Large intestine (tissue), 12 donors: ENCODE measurements at places on chromosomes 12 and 14.

DNA sequence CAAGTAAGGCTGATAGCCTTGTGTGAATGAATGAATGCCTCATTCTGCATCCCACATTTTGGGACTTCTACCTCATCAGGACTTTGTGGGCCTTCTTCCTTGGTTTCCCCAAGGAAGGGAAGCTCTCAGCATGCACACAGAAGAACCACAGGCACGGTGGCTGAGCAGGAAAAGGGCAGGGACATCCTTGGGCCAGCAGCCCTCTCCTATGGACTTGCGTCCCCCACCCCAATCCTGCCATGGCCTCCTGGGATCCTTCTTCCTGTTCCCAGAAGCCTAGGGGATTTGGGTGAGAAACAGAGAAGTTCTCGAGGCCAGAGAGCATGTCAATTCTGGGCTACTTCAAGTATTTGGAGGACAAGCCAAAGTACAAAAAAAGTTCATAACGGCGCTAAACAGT is 69.7 kb downstream of the LGMN start:
- no peak for DNase-seq

- no peak for DNase-seq
Observed at GRCh38 chr14:73714656-73715081, 485 bp upstream of the PNMA1 start.

GRCh38 chr12:19799216-19799615 is 359.9 kb downstream of the AEBP2 start:
- DNase-seq = no peak

DNA sequence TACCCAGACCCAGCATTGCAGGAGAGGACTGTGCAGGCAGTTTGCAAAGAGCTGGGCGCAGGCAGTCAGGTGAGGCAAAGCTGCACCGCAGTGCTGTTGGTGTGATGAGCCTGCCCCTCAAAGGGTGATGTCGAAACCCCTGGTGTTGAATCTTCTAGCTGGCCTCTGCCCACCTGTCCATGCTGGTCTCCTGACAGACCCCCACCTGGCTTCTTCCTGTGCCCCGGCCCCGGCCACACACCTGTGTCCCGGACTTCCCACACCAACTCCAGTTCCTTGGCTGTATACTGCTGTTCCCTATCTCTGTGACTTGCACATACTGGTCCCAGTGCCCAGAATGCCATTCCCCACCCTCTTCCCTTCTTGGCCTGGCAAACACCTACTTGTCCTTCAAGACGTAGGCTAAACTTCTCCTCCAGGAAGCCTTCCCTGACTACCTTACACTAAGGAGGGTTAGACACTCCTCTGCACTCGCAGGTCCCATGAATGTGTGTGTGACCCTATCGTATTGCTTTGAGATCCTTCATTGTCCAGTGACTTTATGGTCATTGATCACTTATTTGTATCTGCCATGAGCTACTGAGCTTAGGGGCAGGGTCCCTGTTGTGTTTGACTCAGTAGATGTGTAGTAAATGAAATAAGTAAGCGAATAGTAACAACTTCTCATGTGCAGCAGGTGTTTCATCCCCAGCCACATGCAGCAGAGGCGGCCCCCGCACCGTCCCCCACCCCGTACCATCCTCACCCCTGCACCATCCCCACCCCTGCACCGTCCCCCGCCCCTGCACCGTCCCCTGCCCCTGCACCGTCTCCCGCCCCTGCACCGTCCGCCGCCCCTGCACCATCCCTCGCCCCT is 37.4 kb downstream of the ESRRB start:
- no peak for DNase-seq

DNA sequence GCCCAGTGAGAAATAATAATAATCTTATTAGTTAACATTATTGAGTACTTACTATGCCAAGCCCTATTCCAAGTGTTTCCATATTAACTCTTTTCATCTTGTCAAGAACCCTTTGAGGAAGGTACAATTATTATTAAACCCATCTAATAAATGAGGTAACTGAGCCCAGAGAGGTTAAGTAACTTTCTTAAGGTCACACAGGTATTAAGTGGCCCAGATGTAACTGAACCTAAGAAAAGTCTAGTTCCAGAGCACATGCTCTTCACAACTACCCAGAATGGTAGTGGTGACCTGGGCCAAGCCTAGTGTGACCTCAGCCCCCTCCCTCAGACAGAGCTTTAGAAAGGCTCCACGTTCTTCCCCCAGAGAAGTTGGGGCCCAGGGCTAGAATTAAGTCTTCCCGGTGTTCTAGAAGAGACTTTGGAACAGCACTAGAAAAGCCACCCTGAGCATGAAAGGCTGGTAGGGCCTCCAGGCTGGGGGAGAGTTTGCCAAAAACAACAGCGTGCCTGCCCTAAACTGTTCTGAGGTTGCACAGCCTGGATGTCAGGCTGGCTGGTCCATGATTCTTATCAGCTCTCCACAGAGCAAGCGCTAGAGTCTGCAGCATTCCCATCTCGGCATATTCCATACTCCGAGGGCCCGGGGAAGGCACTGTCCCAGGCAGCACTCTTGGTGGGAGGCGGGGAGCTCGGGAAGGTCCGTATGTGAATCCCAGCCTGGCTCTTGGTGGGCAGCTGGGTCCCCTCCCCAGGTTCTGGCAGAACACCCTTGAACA is 41.3 kb upstream of the CTDSP2 start:
- DNase-seq = peak; percentile 50

DNA sequence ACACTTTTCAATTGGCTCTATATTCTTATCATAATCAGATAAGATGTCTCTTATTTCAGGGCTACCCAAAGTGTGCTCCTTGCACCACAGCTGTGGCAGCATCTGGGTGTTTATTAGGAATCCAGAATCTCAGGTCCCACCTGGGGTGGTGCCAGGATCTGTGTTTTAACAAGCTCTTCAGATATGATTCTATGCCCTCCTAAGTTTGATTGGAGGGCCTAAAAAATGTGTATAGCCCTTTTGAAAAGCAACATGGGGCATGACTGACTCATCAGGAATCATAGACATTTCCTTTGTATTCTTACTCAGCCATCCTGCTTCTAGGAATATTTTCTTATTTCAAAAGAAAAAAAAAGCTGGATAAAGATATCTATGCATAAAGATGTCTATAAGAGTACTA is 103.1 kb downstream of the HELB start:
- no peak for DNase-seq

- DNase-seq = no peak
Observed at GRCh38 chr14:91477388-91477787, 32.7 kb downstream of the PPP4R3A start.

DNA sequence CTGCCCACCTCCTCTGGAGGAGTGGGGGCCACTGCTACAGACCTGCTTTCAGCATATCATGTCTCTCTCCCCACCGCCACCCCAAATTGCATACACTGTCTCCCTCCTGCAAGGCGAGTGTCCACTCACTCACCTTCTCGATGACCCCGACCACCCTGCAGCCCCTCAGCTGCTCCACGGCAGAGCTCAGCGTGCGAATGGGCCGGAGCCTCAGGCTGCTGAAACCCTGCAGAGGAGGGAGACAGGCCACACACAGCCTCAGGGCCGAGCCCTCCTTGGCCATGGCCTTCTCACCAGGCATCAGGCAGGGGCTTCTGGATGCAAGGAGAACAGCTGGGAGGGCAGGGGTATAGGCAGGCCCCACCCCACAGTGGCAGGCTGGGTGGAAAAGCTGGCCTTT is 4.7 kb downstream of the RPS6KL1 start:
- DNase-seq = no peak

GRCh38 chr12:124906606-124907261 is 7.7 kb downstream of the UBC start:
- DNase-seq = peak; percentile 92

DNA sequence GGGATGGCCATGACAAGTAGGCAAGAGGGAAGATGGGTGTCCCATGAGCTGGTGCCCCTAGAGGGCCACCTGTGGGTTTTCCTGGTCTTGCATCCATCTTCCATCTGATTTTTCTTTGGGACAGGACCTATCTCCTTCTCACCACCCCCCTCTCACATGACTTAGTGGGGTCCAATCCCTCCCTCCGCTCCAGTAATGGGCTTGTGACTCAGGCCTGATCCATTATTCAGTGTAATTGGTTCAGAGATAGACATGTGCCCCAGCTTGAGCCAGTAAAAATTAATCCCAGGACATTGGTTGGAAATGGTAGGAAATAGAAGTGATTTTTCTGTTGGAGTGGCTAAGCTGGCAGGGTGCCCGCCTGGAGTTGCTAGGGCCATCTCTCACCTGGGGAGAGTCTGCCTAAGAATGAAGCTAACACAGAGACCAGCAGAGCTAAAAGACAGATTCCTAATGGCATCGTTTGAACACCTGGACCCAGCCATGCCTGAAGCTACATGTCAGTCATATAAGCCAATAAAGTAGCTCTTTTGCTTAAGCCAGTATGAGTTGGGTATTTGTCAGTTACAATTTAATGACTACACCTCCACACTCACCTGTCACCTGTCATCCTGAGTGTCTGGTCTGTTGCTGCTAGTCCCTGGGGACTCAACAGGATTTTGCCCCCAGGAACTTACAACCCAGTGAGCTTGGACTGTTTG is 14.7 kb downstream of the RASAL1 start:
- no peak for DNase-seq

DNA sequence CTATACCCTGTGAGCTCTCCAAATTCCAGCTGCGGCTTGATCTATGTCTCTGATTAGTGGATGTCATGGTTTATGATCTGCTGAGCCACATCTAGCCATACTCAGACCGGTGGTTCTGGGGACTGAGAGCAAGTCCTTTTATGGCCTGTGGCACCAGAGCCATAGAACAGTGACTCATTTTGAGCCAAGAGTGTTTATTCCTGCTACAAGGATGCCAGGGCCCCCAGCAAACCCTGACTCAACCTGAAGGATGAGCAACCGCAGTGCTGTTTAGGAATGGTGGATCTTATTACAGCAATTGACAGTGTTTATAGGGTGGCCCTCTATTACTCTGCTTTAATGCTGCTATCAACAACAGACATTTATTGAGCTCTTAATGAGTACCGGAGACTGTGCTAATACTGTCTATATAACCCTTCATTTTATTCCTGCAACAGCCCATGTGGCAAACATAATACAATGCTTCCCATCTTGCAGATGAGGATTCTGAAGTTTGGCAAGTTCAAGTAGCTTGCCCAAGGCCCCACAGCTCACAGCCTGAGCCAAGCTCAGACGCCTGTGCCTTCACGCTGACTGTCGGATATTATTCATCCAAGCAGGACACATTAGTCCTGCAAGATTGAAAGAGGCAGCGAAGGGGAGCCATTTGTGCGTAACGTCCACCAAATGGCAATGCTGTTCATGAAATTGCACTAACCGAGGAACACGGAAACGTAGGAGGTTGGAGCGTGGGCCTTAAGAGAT is 273.6 kb upstream of the PWP1 start:
- no peak for DNase-seq

DNA sequence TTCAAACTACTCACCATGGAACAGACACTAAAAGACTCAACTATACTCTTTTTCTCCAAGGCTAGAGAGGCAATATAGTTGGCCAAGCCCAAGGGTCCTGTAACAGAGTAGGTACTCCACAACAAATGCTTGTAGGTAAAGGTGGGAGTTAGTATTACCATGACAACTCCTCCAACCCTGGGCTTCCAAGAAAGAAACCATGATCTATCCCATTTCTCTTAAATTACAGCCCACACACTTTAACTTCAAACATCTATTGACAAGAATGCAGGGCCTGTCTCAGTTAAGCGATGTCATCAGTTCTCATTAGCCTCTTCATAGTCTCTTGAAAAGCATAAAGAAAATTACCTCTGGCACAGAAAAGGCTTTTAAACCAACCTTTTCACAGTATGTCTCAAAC is 25.0 kb downstream of the ERH start:
- no peak for DNase-seq

GRCh38 chr14:101197595-101198397 is 294.3 kb upstream of the RTL1 start:
- DNase-seq = no peak

GRCh38 chr14:30373526-30373925 is 185.4 kb upstream of the G2E3 start:
- DNase-seq = no peak

DNA sequence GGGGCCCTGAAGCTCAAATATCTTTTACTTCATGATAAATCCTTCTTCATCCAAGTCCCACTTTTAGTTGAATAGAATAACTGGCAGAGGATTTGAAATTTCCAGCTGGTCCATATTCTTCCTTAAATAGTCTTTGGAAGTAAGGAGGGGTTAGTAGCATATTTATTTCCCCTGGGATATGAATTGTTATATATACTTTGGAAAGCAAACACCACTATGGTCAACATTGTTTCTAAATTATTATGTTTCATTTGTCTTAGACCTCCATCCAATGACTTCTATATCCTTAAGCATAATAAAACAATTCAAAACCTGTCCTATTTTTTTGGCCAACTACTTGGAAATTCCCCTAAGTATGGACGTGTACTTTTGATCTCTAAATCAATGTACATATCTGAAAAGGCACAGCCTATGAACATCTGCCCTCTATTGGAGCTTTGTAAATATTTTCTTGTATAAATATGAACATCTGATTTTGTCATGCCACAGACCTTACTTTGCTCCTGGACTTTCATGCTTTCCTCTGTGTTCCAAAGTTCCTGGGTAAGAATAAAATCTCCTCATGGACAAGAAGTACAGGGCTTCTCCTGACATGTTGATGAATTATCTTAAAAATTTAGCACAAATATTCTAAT is 1212.0 kb downstream of the GALC start:
- no peak for DNase-seq

DNA sequence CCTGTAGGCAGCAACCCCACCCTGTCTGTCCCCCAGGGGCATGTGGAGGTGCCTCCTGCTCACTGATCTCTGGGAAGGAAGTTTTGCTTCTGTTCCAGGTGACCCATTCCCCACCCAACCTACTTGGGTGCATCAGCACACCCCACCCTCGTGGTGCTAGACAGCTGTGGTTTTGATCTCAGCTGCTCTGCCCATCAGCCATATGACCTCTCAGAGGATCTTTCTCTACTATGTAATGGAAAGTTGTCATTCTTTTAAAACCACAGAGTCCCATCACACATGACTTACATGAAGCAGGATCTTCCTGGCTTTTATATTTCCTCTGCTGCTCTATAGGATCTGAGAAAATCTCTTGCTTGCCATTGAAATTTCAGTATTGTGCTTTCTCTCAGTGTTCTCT is 13.5 kb upstream of the KRT82 start:
- no peak for DNase-seq

- peak; percentile 55 for DNase-seq
Observed at GRCh38 chr12:132521712-132522292, 31.9 kb downstream of the FBRSL1 start.

- no peak for DNase-seq
Observed at GRCh38 chr14:60652674-60653651, 3.7 kb upstream of the SIX1 start.

GRCh38 chr12:111766608-111767361 is at the start of gene ALDH2:
TSS of gene ALDH2 (plus strand) at chr12:111766933. CDS start at chr12:111766983, 50 bp downstream.
- DNase-seq = peak; percentile 84

DNA sequence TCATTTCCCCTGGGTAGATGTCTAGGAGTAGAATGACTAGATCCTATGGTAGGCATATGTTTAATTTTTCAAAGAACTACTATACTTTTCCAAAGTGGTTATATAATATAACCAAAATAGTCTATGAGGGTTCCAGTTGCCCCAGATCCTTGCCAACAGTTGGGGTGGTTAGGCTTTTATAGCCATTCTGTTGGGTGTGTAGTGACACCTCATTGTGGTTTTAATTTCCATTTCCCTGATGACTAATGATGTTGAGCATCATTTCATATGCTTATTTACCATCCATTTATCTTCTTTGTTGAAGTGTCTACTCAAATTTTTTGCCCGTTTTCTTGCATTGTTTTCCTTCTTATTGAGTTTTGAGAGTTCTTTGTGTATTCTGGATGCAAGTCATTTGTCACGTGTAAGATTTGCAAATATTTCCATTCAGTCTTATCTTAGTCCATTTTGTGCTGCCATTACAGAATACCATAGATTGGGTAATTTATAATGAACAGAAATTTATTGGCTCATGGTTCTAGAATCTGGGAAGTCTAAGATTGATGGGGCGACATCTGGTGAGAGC is 4.7 kb downstream of the SYNE2 start:
- DNase-seq = no peak

- no peak for DNase-seq
Observed at GRCh38 chr14:53951627-53952303, 4.9 kb downstream of the BMP4 start.
